ENCODE measurements at places on chromosomes 3 and 15.

GRCh38 chr3:64595253-64595694 lies 92.5 kb downstream of the ADAMTS9 start:
- peak; percentile 90 for DNase-seq

GRCh38 chr3:50550079-50550736 lies 17.3 kb downstream of the C3orf18 start:
- DNase-seq, result peak; percentile 46

GRCh38 chr3:16148783-16149182 lies 25.7 kb upstream of the GALNT15 start:
- peak; percentile 99 for DNase-seq

- no peak for DNase-seq
These were observed 33.5 kb upstream of the USP8 start for GRCh38 chr15:50390554-50391264.

GRCh38 chr15:52100807-52101442 lies 11.7 kb downstream of the BCL2L10 start:
- peak; percentile 89 for DNase-seq

- DNase-seq, result peak; percentile 16
These were observed 207.2 kb downstream of the EPHA3 start for GRCh38 chr3:89314454-89315098.

DNA sequence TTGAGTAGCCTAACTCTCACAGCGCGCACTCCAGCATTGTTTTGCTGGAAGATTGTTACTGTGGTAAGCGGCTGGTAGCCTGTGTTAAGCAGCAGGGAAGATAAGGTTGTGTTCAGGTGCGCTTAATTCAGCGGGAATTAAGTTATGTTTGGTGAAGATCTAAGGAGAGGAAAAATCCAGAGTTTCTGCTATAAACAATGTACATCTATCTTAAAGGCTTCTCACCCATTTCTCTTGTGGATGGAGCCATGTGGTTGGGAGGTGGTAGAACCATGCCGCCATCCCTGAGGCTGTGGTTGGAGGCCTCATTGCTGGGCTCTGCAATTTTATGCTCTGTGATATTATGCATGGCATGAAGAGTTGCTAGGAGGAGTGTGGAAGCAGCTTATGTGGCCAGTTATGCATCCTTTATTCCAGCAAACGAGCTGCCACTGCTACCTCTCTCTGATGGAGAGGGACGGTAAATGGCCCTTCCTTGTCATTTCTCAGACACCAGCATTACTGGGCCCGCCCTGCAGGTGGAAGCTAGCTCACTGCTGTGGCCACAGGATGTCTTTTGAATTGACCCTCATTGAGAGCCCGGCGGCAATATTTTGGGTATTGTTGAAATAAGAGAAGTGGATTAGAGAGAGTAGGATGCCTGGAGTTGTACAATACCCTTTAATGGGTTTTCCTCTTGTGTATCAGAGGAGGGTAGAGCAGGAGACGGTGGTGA lies 1.3 kb downstream of the MINAR1 start:
- no peak for DNase-seq

- no peak for DNase-seq
These were observed 106.3 kb downstream of the CADPS start for GRCh38 chr3:62768896-62769295.
